ENCODE measurements at places on chromosomes 2 and 18.

GRCh38 chr2:29729401-29729800, 192.0 kb downstream of the ALK start:
- no peak for DNase-seq

- DNase-seq, result no peak
Measured at GRCh38 chr2:179265082-179265510, 464 bp upstream of the SESTD1 start.

DNA sequence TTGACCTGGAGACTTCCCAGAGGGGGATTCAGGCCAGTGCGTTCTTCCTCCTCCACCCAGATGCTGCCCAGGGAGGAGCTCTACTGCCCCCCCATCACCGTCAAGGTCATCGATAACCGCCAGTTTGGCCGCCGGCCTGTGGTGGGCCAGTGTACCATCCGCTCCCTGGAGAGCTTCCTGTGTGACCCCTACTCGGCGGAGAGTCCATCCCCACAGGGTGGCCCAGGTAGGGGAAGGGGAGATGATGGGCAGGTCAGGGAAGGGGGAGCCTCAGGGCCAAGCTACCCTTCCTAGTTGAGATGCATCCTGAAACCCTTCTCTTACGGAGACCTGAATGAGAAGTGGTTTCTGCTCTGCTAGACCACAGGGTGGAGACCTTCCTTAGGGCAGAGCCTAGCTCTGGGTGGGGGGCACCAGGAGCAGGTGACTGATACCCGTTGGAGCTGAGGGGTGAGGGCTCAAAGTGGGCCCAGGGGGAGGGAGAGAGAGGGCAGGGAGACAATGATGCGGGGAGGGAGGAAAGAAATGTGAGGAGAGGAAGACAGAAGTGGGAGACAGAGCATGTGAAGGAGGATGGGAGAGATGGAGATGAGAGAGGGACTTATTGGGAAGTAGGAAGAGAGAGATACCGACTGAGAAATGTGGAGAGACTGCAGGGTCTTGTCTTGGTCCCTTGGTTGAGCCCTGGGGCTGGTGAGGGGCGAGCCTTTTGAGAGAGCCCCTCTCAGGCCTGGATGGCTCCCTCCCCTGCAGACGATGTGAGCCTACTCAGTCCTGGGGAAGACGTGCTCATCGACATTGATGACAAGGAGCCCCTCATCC, 159.4 kb downstream of the DYSF start:
- DNase-seq, result no peak

DNA sequence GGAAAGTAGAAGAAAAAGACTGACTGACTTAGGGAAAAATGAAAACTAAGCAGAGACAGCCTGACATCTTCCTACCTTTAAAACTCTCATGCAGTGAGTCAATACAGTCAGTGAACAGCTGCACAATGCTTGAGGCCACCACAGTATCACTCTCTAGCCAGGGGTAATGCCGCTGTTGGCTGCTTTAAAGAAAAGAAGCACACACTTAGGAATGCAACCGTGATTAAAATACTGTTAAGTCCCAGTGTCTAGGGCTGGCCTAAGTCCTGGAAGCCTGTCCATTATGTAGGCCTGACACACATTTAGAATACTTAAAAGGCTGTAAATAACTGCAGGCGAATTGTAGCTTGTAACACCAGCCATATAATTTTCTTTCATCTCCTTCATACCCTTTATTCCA, 50.7 kb downstream of the SIGLEC15 start:
- no peak for DNase-seq

GRCh38 chr18:12479982-12480381, 72.3 kb downstream of the PRELID3A start:
- no peak for DNase-seq

All from transverse colon (tissue), 4 donors.